ENCODE measurements at places on chromosomes 1 and 21.

- DNase-seq: no peak
These were observed 90.4 kb downstream of the SLC45A1 start for GRCh38 chr1:8408151-8408839.

DNA sequence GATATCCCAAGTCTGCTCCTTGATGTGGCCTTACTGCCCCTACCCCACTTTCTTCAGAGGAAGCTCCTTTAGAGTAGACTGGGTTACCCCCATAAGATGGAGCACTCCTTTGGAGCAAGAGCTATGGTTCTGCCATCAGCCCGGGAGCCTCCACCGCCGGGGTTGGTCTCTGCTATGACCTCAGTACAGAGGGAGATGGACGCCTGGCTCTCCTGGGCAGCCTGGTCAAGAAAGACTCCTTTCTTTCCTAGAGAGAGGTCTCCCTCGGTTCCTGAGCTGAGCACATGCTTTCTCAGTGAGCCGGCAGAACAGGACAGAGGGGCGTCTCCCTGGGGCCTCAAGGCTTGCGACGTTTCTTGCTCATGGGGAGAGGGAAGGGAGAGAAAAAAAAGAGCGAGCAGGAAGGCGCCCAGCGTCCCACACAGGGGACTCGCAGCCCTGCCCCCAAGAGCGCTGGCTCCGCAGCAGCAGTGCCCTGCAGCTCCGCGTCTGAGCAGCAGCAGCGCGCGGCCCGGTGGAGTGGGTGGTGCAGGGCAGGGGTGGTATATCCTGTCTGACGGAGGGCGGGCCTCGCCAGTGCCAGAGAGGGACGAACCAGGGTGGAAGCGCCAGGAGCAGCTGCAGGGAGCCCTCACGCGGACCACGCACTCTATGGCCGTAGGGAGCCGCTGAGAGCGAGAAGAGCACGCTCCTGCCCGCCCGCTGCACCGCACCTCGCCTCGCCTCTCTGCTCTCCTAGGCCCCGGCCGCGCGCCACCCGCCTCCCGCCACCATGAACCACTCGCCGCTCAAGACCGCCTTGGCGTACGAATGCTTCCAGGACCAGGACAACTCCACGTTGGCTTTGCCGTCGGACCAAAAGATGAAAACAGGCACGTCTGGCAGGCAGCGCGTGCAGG, at the start of gene PKP1:
TSS of gene PKP1 (plus strand) at position 576 of the 899 bp plus-strand sequence. CDS start at position 773, 197 bp downstream.
- DNase-seq: no peak

GRCh38 chr1:183674886-183675285, 21.8 kb upstream of the APOBEC4 start:
- no peak for DNase-seq

GRCh38 chr1:118890851-118891384, 97.2 kb downstream of the TBX15 start:
- no peak for DNase-seq

- DNase-seq: no peak
These were observed 7.9 kb downstream of the MYOG start for GRCh38 chr1:203077956-203078355.

Measured in NCI-H1092 (cell line).